HS-27A (cell line): ENCODE measurements at places on chromosomes 7 and 10.

DNA sequence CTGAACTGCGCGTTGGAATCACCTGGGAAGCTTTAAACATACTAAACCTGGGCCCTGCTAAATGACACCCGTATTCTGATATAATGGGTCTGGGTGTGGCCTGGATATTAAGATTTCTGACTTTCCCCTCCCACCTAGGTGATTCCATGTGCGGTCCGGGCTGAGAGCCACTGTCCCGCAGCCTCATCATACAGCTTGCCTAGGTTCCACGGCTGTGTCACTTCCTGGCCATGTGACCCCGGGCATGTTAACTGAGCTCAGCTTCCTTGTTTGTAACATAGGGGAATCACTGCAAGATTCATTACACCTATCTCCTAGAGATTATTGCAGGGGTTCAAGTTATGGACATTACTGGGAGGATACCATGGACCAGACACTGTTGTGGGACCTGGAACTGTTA lies 472.7 kb upstream of the GALNT17 start:
- DNase-seq: no peak

GRCh38 chr7:43639858-43640491 lies 57.1 kb downstream of the STK17A start:
- no peak for DNase-seq

DNA sequence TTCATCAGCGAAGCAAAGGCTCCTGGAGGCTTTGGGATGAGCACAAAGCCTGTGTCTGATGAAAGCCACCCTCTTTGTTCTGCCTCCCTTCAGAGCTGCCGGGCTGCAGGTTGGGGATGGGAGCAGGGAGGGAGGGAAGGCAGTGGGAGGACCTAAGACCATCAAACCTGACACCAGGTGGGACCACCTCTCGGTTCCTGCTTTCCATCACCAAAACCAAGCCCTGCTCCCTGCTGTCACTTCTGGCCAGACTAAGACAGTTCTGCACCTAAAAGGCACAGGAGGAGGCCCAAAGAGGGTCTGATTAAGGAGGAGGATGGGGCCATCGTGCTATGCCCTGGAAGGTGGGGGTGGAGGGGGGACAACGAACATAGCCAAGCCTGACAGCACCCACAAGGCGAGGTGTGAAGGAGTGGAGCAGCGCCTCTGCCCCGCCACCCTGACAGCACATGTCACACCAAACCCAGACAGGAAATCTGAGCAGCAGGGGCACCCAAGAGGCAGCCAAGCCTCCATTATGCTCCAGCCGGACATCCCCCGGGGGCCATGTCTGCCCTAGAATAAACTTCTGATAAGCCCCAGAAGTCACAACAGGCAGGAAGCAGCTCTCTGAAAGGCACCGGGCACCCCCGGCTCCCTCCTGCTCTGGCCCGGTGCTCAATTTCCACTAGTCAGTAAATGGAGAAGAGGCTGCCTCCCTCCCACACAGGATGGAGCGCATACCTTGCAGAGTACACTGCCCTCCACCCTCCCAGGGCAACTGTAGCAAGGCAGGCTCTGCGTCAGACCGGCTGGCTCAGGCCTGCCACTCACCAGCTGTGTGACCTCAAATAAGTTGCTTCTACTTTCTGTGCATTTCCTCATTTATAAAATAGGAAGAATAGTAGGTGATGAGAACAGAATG lies 48.9 kb downstream of the DLG5 start:
- no peak for DNase-seq

- no peak for DNase-seq
These were observed 257.1 kb upstream of the PITRM1 start for GRCh38 chr10:3429676-3430075.

- no peak for DNase-seq
These were observed 80.3 kb downstream of the SPDYE5 start for GRCh38 chr7:75572396-75572795.

GRCh38 chr7:102985176-102985783 lies 72.5 kb downstream of the LRRC17 start:
- DNase-seq: no peak

DNA sequence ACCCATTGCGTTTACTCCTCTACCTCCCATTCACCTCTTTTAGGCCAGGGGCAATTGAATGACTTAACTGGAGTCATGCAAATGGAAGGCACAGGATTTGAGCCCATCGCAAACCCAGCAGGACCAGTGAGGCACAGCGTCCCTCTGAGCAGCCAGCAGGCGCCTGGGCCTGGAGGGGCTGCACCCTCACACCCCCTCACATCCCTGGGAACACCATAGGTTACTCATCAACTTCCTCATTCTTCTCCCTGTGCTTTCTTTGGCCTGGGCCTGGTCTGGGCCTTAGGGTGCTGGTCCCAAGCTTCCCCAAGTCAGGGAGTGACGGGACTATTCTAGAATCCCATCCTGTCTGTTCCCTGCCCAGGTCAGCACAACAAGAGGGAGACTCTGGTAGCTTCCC lies 169.4 kb upstream of the EEPD1 start:
- no peak for DNase-seq

DNA sequence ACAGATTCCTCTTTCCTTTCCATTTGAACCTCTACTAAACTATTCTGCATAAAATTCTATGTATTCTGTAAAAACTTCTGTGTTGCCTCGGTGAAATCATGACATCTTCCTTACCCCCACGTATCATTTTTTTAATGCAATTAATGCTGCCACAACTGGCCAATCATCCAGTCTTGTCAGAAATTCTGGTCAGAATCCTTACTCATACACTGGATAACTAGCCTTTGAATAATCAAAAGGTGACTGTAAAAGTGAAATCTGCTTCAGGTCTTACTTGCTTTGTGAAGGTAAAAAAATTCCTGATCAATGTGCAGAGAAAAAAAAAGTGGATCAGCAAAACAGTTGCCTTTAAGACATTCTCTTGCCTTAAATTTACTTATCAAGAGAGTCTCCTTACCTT lies 89.1 kb upstream of the LRRTM3 start:
- no peak for DNase-seq

DNA sequence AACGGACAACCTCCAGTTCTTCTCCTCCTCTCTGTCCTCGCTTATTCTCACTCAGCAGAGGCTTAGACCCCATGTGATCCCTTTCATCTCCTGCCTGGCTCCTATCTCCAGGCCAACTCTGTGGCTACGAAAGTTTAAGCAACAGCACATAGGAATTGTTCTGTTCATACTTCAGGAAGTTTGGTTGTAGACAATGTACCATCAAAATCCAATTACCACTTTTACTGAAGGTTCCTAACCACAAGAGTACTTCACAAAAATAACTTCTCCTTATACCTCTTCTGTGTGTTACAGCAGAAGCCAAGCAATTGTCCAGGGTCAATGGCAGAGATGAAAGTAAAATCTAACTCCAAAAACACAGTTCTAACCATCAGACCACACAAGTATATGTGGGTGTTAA lies 80.0 kb downstream of the SLC25A13 start:
- DNase-seq: no peak

DNA sequence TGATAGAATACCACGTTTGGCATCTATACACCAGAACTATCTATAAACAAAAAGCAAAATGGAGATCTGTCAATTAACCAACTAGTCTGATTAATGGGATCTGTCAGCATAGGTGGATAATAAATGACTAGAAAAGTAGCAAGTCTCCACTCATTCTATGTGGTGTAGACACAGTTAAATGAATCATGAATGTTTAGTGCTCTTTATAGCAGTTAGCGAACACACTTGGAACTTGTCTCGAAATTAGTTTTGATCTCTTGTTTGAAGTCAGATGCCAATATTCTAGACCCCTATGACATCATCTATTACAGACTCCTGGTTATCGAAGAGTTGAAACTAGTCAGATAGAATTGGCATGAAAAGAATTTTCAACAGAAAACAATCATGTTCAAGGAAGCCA lies 259.7 kb downstream of the AHR start:
- no peak for DNase-seq

GRCh38 chr7:2904202-2904601 lies 60.1 kb upstream of the GNA12 start:
- no peak for DNase-seq

DNA sequence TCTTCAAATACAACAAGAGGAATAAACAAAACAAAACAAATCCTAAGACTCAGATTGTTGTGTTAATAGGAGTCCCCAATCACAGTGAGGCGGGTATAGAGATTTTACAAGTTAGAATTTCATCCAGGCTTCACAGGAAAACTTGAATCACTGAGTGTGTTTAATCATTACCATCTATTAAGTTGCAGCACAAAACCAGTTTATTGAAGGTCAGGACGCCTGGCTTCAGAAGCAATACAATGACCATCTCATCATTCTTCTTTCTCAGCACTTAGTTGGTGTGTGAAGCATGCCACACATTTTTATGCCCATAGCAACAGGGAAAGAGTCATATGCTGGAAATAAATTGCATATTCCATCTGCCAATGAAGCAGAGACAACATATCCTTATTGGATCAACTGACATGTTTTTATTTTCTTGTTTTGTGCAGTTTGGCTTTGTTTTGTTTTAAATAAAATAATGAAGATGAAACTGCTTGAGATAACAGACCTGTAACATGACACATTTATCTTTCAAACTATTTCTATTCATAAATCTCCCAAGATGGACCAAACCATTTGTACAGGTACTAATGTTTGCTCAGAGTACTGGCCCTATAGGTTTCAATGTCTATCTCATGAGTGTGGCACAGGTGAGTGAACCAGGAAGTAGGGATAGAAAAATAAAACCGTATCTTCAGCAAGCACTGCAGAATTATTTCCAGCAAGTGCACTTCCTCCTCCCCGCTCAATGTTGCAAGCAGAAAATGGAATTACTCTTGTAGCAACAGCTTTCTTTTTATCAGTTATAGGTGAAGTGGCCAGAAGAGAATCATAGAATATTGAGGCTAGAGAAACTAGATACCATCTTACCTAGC lies 40.4 kb downstream of the TAC1 start:
- DNase-seq: no peak

- DNase-seq: no peak
These were observed 34.6 kb upstream of the TPST1 start for GRCh38 chr7:66170309-66171231.

- DNase-seq: no peak
These were observed 16.5 kb downstream of the MYPN start for GRCh38 chr10:68125772-68126171.

GRCh38 chr7:66698652-66699205 lies 41.8 kb upstream of the RABGEF1 start:
- DNase-seq: no peak

- DNase-seq: no peak
These were observed 7.8 kb downstream of the PRKAG2 start for GRCh38 chr7:151869109-151869428.

DNA sequence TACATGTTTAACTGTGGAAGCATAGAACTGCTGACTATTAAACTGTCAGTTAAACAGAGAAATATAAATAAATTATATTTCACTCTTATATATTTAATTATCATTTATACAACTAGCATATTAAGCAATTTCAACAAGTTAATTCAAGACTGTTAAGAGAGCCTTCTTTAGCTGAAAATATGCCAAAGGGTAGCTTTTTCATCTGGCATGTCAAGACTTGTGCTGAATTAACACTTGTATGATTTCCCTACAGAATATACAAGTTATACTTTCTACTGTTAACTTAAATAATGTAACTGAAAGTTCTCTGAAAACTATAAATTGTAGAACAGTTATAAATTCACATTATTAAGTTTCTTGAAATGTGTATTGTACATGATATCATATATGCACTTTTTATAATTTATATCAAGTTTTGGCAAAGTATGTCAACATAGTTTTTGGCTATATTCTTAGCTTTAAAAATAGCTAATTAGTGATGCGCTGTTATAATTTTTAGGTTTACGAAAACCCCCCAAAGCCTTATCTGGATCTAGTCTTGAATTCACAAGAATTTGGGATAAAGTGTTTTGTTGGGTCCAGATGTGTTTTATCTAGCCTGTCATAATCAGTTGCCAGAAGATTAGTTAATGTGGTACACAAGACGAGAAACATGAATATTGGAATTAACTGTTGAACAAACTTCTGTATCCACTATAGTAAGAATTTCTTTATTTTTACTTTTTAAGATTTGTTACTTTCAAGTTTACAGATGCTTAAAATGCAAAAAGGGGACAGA lies 231.1 kb upstream of the FOXP2 start:
- DNase-seq: no peak

GRCh38 chr10:97943294-97943693 lies 87.1 kb downstream of the CRTAC1 start:
- DNase-seq: no peak

DNA sequence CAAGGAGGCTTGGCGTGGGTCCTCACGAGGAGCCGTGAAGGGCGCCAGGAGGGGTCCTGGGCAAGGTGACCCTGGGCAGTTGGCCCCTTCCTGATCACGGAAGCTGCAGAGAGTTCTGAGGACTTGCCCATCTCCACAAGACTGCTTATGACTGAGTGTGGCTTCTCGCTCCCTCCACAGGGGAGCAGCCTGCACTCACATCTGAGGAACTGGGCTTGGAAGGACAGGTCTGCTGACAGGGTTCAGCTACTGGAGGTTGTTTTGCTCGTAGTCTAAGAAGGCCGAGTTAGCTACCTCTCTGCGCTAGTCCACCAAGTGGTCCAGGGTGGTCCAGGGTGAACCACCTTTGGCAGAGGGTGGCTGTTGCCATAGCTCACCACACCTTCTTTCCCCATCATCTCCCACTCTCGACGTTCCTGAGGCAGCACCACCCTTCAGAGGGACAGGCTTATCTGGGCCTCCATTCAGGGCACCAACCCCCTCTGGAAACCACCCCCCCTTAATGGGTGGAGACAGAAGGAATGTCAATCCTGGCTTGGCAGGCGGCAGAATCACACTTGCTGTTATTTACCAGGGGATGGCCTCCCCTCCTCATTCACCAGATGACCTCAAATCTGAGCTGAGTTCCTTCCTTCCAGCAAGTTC lies 38.2 kb downstream of the FAM53B start:
- DNase-seq: no peak

GRCh38 chr10:90089719-90090118 lies 388.3 kb downstream of the KIF20B start:
- no peak for DNase-seq

DNA sequence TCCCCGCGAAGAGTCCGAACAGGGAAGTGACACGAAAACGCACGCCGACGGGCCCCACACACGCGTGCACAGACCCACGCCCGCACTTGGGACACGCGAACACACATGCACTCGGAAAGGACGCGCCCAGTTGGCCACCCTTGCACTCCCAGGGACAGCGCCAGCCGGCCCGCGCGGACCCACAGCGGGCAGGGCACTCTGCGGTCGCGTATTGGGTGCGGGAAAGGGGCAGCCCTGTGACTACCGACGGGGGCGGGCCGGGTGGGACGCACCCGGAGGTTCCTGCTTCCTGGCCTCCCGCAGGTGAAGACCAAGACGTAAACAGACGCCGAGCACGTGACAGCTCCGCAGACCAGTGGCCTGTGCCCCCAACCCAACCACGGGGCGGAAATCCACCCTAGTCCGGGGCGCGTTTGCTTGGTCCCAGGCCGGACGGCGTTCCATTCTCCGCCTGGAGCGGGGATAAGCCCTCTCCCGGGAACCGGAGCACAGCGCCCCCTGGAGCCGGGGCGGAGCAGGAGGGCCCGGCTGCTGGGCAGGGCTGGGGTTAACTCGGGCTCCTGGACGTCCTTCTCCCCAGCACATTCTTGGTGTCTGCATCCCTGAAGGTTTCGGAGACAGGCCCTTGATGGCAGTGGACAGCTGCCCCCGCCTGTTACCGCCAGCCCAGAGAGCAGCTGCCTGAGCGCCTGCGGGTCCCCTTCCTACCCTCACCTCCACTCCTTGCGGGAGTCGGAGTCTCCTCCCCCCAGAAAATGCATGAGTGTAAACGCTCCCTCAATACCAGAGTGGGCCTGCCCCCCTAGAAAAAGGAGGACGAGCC lies 2.0 kb upstream of the LZTS2 start:
- DNase-seq: no peak
